Stimulated activated CD8-positive, alpha-beta memory T cell treated with anti-CD3 and anti-CD28 coated beads, Interleukin-4, amount 100 ng/mL, for 1 hour (primary cell): ENCODE measurements at places on chromosomes 2 and 18.

GRCh38 chr2:192749611-192750200 is 555.0 kb upstream of the TMEFF2 start:
- DNase-seq: no peak

GRCh38 chr18:677951-678381 is 20.5 kb downstream of the TYMS start:
- no peak for DNase-seq

- DNase-seq: no peak
These were observed 11.9 kb downstream of the SLC14A2 start for GRCh38 chr18:45627204-45627526.

DNA sequence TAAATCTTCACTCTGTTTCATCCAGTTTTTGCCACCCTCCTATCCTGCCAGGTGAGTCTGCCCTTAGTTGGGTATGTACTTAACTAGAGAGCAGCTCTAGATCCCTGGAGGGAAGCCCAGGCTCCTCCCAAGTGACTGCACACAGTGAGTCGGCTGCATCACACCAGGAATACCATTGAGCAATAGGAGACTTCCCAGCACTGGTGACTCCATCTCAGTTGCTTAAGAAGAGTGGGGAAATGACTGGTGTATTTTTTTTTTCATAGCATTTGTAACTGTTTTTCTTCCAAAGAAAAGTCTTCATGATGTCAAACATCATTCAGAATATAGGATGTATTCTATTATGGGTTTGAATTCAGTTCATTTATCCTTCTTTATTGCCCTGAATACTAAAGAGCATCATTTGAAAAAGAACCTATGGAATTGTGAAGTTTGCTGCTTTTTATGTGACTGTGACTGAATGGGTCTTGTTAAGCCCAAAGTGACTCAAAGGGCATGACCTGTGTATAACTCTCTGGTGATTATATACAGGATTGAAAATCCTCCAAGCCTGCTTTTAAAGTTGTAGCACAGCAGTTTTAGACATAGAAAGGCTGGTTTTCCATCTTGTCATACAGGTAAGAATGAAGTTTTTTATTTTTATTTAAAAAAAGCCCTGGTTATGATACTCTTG is 84.3 kb downstream of the MAP3K20 start:
- DNase-seq: no peak

- no peak for DNase-seq
These were observed 33.0 kb upstream of the GREB1 start for GRCh38 chr2:11500702-11501303.

DNA sequence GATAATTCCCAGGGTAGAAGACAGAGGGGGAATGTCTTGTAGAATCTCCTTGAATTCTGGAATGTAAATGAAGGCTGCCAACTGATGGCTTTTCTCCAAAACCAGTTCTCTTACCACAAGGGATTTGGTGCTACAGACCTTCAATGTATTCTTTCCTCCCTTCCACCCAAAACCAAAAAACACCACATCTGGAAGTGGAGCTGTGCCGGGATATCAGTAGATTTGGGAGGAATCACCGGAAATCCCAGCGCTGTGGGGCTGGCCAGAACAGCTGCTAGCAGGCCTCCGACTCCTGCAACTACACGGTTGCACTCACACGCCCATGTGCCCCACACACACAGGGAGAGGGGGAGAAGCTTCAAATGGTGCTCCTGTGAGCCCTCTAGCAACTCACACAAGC is 45.7 kb downstream of the RPL31 start:
- no peak for DNase-seq

DNA sequence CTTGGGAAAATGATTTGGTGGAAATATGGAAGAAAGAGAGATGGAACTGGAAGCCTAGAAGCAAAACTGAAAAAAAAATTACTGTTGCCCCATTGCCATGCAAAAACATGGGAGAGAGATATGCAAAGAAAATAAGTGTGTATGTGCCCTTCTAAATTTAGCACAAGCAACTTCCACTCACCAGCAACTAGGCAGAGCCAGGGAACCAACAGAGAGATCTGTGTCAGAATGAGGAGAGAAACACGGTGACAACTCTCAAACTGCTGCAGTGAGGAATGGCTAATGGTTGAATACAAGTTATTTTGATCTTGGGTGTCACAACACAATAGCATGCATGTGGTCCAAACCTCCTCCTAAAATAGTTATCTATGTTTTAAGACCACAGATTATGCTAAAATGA is 10.9 kb downstream of the DSC2 start:
- DNase-seq: no peak

DNA sequence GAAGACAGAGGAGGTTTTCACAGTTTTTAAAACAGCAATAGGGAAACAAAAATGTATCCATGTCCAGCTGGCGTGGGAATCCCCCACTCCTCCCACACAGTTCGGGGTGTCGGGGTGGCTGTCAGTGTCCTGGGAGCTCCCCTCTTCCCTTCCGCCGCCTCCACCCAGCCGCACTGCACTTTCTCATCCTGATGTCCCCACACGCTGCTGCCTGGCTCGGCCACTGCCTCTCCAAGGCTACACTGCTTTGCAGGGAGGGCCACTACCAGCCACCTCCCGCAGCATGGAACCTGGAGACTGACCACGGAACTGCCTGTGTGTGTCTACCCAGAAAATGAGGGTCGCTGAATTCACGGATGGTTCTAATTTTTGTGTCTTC is 138.7 kb upstream of the CTDP1 start:
- no peak for DNase-seq
